Fibroblast of skin of scalp (primary cell): ENCODE measurements at places on chromosomes 2 and 18.

DNA sequence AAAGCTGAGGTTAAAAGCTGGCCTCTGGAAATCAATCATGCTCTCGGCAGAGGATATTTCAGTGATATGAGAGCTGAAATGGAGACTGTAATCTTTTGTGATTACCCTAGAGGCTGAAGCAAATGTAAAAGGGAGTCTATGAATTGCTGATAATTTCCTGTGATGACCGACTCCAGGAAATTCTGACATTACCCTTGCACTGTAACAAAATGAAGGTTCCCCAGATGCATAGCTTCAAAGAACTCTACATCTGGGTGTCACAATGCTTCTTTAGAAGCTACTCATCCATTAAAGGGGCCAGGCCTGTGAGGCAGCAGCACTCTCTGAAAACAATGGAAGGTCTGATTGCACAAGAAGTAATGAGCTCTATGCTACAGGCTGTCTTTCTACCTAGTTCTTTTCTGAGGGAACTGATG, 268.2 kb upstream of the SESTD1 start:
- DNase-seq: no peak

DNA sequence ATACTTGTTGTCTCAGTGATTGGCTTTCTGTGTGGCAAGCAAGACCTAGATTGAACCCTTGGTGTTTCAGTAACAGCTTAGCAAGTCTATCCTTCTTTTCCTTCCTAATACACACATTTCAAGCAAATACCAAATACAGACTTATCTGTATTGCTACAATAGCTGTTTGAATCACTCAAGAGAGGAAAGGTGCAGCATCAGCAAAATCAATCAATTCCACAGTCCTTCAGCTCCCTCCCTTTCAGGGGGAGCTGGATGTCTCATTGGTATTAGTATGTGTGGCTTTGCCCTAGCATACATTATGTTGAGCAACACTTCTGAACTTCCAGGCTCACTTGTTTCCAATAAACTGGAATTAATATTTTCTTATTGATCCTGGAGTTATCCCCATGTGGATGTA, 323.1 kb downstream of the TMX3 start:
- DNase-seq: no peak

DNA sequence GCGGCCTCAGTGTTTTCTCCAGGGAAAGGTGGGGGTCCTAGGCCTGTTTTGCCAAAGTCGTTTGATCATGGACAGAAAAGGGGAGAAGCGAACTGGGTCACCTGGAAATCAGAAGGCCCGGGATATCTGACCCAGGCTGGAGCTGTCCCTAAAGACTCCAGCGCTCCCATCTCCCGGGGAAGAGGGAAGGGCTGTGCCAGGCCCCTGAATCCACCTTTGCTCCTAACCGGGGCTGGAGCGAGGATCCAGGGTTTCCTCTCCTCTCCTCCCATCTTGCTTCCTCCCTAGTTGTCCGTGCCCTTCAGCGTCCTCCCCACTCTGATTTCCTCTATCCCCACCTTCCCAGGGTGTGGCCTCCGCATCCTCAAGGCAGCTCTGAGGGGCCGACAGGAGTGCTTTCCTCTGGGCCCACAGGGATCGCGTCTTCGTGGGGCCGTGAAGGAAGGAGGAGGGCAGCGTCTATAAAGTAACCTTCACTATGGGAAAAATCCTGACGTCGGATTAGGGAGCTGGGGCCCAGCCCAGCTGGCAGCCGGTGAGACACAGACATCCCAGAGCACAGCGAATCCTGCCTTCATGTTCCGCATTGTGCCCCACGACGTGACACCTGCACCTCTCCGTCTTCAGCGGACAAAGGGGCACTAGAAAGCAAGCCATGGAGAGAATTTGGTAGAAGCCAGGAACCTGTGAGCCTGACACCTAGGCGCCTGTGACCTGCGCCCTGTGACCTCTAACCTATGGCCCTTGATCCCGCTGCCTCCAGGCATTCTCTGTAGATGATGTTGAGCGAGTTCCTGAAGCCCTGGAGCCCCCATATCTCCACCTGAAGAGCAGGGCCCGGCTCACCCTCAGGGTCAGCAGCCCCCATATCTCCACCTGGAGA, 212.7 kb upstream of the SALL3 start:
- DNase-seq: no peak

- no peak for DNase-seq
Measured at GRCh38 chr18:654601-655000, 2.9 kb upstream of the TYMS start.

- DNase-seq: peak; percentile 71
Measured at GRCh38 chr2:19933351-19933981, 31.7 kb upstream of the TTC32 start.

GRCh38 chr2:30504731-30505130, 57.7 kb downstream of the LCLAT1 start:
- DNase-seq: peak; percentile 24

DNA sequence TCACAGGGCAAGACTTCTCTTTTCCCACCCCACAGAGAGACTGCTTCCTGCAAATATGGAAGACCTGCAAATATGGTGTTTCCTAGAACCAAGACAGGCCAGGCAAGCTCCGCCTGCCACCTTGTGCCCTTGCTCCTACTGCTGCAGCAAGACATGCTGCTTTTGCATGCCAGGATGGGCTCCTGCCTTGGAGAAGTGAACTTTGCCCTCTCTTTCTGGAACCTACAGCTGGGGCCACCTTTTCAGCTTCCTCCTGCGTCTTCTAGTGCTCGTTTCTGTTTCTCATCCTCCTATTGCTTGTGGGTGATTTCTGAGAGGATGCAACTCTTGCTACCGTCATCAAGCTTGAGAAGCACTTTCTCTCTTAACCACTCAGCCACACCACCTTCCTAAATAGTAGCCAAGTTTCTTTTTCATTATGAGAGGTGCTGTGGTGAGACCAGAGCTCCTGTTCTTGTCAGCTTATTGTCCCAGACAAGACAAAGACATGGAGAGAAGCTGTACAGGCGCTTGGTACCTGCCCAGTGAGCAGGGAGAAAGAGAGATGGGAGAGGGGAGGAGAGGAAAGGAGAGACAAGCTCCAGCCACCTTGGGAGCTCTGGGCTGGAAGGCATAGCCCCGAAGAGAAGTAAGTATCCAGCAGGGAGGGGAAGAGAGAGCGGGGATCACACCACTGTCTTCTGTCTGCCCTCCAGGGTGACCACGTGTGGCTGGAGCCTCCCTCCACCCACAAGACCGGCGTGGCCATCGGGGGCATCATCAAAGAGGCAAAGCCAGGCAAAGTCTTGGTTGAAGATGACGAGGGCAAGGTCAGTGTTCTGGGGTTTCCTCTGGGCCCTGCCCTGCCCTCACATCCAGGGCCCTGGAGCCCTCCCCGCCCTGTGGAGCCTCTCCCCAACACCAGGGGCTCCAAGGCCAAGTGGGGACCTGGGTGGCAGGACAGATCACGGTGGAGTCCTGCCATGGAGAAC, 28.3 kb downstream of the MYO7B start:
- DNase-seq: no peak

- DNase-seq: peak; percentile 10
Measured at GRCh38 chr2:137192366-137193310, 427.3 kb downstream of the THSD7B start.

GRCh38 chr2:10087360-10087759, 7.1 kb upstream of the CYS1 start:
- DNase-seq: no peak

DNA sequence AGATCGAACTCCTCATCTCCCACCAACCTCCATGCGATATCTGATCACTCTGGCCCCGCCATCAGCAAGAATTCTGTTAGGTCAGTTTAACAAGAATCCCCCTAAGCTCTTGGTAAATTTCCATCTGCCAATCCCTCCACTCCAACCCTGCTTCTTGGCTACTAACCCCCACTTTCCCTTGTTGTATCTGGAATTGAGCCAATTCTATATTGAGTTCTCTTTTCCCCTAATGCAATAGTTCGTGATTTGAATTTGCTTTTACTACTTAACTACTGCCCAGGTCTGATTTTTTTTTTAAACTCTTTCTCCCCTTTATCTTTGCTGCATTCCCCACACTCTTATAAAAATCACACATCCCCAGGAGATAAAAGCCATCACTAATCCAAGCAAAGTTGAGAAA, 159.3 kb upstream of the STK17B start:
- no peak for DNase-seq

GRCh38 chr2:75411574-75411973, 149.2 kb downstream of the EVA1A start:
- no peak for DNase-seq

DNA sequence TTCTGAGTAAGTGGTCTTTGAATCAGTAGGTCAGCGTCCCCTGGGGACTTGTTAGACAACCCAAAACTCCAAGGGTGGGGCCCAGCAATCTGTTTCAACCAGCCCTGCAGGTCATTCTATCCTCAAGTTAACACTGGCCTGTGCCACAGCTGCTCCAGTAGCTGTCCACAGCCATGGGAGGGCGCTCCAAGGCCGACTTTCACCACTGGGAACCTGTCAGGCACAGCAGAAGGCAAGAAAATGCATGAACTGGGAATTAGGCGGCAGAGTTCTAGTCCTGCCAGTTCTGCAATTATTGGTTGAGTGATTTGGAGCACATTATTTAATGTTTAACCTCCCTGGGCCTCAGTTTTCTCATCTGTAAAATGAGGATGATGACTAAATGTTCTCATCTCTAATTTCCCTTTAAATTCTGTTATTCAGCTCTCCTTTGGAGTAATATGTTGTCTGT, 17.4 kb upstream of the MRPL33 start:
- DNase-seq: peak; percentile 81

GRCh38 chr18:25425024-25425423, 73.1 kb upstream of the ZNF521 start:
- DNase-seq: no peak

- no peak for DNase-seq
Measured at GRCh38 chr2:108813732-108814131, 27.2 kb downstream of the CCDC138 start.

- no peak for DNase-seq
Measured at GRCh38 chr18:6414723-6415417, at the start of gene L3MBTL4. Gene L3MBTL4 (minus strand): TSS chr18:6414911. CDS start chr18:6311625, 103,286 bp downstream.

- DNase-seq: peak; percentile 51
Measured at GRCh38 chr18:61731693-61732376, 161.0 kb downstream of the RNF152 start.

DNA sequence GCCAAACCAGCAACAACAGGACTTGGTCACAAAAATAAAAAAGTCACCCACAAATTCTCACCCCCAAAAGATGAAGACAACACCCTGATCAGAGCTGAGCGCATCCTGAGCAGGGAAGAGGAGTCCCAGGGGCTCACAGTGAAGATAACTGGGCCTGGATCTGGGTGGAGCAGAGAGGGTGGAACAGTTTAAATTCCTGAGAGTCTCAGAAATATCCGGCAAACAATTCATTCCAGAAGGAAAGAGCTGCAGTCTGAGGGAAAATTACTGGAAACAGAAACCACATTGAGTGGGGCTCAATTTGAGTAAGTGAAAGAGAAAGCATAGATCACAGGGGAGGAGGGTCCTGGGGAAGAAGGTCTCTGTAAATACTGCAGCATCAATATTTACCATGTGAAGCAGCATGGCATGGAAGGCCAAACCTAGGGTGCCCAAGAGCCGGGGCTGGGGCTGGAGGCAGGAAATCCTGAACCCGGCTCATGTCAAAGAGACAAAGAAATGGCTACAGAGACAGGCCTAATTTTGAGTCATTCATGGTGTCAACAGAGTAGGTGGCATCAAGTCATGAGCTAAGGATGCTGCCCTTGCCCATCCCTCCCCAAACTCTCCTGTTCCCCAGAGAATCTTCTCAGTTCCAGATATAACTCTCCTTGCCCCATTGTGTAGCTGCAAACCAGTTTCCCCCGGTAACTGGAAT, 61.4 kb upstream of the ZBTB7C start:
- peak; percentile 88 for DNase-seq

- no peak for DNase-seq
Measured at GRCh38 chr18:48313792-48314191, 95.4 kb downstream of the ZBTB7C start.

- no peak for DNase-seq
Measured at GRCh38 chr2:170669909-170670308, 45.2 kb upstream of the SP5 start.

- DNase-seq: no peak
Measured at GRCh38 chr2:148860037-148860436, 15.0 kb upstream of the KIF5C start.

GRCh38 chr2:33786881-33787280, 187.8 kb upstream of the FAM98A start:
- DNase-seq: no peak

DNA sequence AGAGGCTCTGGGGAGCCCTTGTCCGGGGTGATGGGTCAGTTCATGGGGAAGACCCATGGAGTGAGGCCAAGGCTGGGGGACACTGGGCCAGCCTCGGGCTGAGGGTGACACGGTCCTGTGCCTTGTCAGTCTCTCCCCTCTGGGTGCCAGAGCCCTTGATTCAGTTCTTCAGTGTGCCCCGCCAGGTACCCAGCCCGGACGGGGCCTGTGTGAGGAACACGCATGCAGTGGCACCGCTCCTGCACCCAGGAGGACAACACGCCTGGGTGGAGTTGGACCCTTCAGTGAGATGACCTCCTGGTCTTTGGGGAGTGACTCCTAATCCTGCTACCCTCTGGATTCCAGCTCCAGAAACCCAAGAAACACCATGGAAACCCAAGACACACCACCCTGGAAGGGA, 264.4 kb downstream of the LOXHD1 start:
- no peak for DNase-seq

- DNase-seq: peak; percentile 59
Measured at GRCh38 chr2:63679252-63679855, 90.6 kb downstream of the MDH1 start.

- DNase-seq: no peak
Measured at GRCh38 chr2:55932843-55933242, 9.3 kb upstream of the EFEMP1 start.
